Glutamatergic neuron (in vitro differentiated cells): ENCODE measurements at places on chromosomes 13 and 19.

DNA sequence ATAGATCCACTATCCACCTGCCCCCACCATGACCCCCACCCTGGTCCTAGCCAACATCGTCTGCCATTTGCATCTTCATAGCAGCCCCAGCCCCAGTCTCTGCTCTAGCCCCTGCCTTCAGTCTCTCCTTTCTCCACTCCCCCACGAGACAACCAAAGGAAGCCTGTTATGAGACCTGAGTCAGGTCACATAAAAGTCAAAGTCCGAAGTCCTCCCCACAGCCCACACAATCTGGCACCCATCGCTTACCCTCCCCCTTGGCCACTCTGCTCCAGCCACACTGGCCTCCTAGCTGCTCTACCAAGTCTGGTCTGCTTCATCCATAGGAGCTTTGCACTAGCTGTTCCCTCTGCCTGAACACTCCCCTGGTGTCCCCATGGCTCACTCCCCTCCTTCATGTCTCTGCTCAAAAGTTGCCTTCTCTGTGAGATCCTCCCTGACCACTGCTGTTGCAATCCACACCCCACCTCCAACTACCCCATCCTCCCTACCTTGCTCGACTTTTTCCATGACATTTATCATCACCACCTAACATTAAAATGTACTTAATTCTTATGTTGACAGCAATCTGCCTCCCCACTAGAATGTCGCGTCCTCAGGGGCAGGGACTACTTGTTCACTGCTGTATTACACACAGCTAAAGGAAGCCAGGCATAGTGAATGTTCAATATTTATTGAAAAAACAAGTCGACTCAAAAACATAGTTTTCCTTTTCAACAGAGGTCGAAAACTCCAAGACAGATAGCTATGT is 1.2 kb upstream of the PLEKHG2 start:
- no peak for DNase-seq

DNA sequence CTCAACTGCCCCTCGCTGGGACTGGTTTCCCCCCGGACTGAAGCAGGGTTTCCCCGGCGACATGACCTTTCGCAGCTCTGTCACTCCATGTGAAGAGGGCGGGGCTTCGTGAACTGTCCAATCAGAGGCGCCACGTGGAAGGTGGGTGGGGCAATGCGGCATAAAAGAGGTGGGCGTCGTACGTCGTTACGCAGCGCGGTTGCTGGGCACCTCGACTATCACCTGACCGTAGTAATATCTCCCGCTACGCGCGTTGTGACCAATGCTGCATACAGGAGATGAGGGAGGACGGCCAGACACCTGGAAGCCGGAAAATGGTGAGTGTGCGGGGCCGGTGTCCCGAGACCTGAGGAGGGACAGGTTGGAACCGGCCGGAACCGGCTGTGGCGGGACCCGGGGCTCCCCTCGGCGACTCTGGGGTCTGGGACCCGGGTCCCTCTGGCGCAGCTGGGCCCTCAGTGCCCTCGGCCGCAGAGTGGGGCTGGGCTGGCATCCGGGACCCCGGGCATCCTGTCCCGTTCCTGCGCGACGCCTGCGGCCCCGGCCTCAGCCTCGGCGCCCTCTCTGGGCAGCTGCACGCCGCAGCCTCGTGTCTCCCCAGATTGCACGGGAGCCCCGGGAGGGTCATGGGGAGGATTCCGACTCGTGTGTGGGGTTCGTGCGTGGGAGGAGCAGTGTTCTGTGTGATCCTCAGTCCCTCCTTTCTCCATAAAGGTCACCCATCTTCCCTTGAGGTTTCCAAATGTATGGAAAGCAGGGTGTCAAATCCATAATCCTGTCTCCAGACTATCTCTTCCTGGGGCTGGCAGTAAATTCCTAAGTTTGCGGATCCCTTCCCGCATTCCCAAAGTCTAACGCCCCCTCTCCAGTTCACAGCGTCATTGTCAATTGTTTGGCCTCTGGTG is 32.2 kb downstream of the ZNF136 start:
- DNase-seq, result peak; percentile 92

GRCh38 chr13:24694907-24695306 is 14.7 kb downstream of the ATP12A start:
- DNase-seq, result no peak

DNA sequence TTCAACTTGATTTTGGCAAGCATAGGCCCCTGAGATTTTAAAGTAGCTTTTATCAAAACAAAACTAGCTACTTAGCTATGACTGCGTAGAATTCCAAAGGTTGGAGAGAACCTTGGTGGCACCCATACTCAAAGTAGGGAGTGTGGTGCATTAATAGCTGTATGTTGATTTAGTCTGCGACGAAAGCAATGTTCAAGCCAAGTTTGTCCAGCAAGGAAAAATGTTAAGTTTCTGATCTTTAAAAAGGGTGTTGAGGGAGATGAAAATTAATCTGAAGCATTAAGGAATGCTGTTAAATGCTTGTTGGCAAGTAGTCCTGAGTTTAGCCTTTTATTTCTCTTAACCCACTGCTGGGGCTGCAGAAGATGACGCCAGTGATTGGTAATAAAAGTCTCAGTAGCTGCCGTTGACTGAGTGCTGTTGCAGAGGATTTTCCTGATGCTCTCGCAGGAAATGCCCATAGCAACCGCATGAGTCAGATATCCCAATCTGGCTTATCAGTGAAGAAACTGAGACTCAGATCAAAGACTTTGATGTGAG is 75.9 kb upstream of the RNF113B start:
- no peak for DNase-seq
